ENCODE measurements at places on chromosomes 12 and 14.

DNA sequence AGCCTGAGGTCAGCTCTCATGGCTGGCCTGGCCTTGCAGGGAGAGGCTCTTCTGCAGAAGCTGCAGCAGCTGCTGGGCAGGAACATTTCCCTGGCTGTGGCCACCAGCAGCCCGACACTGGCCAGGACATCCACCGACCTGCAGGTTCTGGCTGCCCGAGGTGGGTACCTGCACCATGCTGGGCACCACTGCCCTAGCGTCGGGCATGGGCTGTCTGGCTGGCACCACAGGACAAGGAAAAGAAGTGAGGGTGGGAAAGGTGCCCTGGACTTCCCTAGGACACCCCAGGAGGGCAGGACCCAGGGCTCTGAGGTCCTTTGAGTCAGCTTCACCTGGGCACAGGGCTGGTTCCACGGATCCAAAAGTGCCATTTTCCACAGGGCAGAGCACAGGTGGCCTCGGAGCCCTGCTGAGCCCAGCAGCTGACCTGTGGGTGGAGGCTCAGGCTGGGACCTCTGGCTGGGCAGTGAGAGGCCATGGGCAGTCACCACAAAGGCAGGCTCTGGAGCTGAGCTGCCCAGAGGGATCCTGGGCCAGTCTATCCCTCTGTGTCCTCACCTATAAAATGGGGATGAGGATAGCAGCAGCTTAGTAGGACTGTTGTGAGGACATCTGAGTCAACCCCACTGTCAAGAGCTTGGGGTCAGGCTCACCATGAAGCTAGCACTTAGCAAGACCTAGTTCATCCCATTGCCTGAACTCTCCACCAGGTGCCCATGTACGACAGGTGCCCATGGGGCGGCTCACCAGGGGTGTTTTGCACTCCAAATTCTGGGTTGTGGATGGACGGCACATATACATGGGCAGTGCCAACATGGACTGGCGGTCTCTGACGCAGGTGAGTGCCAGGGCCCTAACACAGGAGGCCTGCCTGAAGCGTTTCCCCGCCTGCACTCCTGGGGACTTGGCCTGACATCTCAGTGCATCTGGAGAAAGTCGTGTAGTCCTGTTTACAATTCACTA, 4.9 kb downstream of the PLD4 start:
- no peak for DNase-seq

DNA sequence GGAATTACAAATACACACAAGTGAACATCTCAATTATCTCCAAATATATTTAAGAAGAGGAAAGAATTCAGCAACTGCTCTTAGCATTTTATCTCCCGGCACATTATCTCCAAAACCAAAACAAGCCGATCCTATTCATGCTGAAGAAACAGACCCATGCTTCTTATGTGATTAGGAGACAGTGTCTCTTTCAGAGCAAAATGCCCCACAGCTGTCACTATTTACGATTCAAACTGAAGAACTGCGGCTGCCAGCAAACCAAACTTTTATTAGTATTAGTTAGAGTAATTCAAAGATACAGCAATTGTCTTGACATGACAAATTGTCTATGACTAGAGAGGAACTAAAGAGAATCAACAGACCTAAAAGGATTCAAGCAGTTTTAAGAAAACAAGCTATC, 79.4 kb downstream of the SETD3 start:
- no peak for DNase-seq

DNA sequence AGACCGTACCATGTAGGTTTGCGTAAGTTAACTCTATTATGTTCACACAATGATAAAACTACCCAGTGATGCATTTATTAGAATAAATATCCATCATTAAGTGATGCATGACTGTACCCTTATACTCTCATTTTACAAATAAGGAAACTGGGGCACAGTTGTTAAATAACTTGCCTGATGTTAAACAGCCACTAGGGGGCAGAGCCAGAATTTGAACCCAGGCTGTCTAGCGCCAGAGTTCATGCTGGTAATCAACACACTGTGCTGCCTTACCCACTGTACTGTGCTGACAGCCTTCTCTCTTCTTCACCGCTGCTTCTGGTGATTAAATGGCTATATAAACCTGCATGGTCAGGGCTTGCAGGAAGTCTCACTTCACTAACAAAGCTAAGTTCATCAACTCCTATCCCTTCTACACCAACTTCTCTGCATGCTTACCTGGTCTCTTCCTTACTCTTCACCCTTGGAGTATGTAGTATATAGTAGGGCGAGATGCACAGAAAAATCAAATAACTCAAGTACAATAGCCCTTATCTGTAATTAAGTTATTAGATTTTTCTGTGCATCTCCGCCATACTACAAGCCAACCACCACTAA, 43.6 kb upstream of the APPL2 start:
- peak; percentile 55 for DNase-seq

GRCh38 chr14:67440513-67440912, 28.5 kb upstream of the PLEK2 start:
- no peak for DNase-seq

DNA sequence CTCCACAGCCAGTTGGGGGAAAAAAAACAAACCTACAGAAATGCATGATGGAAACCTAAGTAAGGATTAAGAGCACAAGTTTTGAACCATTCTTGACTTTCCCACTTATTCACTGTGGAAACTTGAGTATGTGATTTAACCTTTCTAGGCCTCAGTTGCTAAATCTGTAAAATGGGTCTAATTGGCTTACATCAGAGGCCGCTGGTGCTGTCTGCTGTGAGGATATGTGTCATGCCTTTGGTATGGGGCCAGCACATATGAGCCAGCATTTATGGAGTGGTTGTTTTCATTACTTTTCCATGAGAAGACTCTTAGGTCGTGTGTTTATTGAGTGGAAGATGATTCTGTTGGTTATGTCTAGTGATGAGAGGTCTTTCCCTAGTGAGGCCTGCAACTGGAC, 102.4 kb downstream of the ESR2 start:
- DNase-seq, result no peak

GRCh38 chr14:94056579-94057308, 24.3 kb downstream of the DDX24 start:
- DNase-seq, result peak; percentile 25

GRCh38 chr14:92801917-92802316, 7.8 kb downstream of the GOLGA5 start:
- no peak for DNase-seq

- DNase-seq, result no peak
Observed at GRCh38 chr14:96069421-96069820, 30.3 kb downstream of the C14orf132 start.

GRCh38 chr12:29334937-29335336, 46.0 kb downstream of the ERGIC2 start:
- no peak for DNase-seq

DNA sequence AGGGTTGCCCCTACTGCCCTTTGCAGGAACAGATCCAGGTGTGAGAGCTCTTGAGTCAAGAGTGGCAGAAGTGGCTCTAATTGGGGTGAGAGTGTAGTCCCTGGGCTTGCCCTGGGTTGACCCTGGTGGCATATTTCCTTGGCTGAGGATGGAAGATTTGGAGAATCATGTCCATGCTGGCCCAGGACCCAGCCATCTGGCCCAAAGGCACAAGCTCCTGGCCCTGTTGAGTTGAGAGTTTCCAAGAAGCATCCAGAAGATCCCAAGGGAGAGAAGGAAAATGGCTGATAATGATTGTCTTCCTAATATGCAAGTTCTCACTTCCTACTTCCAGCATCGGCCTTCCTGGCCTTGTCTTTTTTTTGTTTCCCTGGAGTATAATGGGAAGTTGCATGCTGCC, 55.5 kb upstream of the SRSF5 start:
- DNase-seq, result no peak

- DNase-seq, result no peak
Observed at GRCh38 chr14:92938890-92939671, 16.1 kb downstream of the CHGA start.

DNA sequence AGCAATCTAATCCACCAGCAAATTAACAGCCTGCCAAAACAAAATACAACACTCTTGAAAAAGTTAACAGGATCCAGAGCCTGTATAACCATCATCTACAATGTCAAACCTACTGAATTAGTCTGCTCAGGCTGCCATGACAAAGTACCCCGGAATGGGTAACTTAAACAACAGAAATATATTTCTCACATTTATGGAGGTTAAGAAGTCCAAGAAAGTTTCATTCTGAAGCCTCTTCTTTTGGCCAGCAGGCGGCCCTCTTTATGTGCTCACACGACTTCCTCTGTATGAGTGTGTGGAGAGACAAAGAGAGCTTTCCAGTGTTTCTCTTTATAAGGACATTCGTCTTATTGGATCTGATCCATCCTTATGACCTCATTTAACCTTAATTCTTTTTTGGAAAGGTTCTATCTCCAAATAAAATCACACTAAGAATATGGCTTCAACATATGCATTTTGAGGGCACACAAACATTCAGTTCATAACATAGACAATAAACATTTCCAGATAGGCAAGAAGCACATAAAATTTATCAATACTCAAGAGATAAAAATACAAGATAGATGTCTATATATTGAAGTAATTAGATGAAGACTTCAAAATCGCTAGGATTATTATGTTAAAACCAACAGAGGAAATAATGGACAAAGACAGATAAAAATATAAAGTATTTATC, 5.9 kb upstream of the RERG start:
- peak; percentile 70 for DNase-seq

GRCh38 chr14:32985866-32986265, 47.2 kb downstream of the NPAS3 start:
- DNase-seq, result no peak

DNA sequence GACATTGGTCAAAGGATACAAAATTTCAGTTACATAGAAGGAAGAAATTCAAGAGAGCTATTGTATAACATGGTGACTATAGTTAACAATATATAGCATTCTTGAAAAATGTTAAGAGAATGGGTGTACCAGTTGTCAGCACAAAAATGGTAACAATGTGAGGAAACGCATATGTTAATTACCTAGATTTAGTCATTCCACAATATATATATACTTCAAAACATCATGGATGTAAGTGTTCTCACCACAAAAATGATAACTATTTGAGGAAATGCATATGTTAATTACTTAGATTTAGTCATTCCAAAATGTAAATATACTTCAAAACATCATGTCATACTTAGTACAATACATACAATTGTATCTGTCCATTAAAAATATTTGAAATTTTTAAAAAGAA, 540.4 kb upstream of the MGAT4C start:
- DNase-seq, result no peak

DNA sequence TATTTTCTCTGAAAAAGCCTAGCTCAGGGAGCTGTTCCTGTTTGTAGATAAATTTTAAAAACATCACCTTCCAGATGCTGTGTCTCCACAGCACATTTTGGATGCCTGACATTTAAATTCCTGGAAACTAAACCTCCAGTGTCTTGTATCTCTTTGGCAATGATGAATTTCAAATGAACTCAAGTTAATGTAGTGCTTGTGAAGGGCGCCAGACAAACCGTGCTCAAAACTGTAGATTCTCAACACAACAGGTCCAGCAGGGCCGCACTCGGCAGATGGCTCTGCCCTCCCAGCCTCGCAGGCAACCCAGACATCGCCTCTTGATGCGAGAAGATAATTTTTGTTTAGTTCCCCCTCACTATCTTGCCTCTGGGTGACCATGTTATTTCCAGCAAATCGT, 432.9 kb downstream of the VRK1 start:
- no peak for DNase-seq

- DNase-seq, result no peak
Observed at GRCh38 chr14:54172114-54172513, 215.5 kb upstream of the BMP4 start.

- no peak for DNase-seq
Observed at GRCh38 chr14:89501381-89501780, 84.3 kb upstream of the FOXN3 start.

DNA sequence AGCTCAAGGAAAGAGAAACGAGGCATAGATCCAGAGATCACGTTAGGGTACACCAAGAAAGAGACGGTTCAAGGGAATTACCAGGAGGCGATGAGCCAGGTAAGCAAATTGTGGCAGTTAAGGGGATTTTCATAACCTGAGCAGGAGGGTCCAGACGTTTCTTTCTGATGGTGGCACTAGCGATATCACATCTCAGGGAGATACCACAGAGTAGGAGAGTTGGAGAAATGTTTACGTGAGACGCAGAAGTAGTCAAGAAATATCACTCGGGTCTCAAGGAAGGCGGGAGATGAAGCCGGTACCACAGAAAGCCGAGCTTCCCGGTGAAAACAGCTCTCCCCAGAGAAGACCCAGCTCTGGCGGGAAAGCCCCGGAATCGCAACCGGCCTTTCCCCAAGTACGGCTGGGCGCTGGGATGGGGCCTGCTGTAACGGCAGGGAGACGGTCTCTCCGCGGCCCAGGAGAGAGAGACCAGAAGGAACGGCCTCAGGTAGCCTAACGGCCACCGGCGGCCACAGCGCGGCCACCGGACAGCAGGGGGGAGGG, 485 bp downstream of the SENP1 start:
- peak; percentile 32 for DNase-seq

GRCh38 chr14:81235096-81235495, 14.3 kb upstream of the GTF2A1 start:
- peak; percentile 87 for DNase-seq

- peak; percentile 44 for DNase-seq
Observed at GRCh38 chr12:12123036-12123604, 52.4 kb downstream of the BCL2L14 start.

Data from inflammatory macrophage treated with lipopolysaccharide for 1 hour (primary cell).